ENCODE measurements at places on chromosomes 7 and 10.

DNA sequence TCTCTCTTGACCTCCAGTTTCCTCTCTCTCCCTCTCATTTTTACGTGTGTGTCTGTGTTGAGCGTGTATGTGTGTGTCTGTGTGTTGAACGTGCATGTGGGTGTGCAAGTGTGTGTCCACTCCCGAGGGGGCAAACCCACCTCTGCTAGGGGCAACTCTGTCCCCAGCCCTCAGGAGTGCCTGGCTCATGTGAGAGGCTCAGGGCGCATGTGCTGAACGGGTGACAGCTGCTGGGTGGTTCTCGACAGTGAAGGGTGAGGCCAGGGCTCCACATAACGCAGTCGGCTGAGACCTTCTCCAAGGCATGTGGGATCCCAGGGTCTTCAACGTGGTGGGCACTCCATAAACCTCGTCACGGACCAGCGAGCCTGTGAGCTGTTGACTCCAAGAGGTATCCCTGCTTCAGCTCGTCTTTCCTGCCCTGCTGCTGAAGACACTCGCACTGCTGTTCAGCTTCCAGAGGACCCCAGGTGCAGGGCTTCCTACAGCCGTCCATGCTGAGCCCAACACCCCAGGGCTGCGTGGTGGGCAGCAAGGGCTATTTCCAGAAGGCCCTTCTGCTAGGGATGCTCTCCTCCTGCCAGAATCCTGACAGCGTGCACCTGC is 361.6 kb upstream of the SHH start:
- no peak for DNase-seq

DNA sequence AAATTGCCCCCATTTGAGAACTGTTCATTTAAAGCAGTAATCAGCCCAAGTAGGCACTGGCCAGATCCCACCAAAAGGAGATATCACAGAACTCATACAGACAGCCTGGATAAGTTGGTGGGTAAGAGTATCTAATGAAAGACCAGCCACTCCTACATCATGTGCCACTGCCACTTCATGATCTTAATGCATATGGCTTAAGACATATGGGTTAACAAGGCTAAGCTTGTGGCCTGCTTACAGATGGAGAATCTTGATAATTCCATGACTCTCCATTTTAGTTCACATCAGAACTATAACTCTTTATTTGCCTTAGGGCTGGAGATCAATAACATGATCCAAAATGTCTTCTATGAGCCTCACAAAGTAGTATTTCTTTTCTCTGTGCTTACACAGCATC is 6.8 kb upstream of the IFIT1B start:
- DNase-seq, result no peak

DNA sequence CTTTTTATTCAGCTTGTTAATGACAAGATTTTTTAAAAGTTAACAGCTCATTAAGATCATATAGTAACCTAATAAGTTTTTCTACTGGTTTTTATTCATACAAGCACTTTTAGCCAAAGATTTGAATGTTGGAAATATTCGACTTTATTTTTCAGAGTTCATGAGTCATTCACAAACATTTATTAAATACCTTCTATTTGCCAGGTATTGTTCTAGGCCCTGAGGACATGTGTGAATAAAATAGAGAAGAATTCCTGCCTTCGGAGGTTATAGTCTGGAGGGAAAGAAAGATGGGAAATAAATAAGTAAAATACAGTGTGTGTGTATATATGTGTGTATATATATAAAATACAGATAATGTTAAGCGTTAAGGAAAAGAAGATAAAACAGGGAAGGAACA is 31.5 kb downstream of the BTAF1 start:
- DNase-seq, result no peak

GRCh38 chr10:78911533-78912340 is 157.0 kb upstream of the ZMIZ1 start:
- DNase-seq, result peak; percentile 6

DNA sequence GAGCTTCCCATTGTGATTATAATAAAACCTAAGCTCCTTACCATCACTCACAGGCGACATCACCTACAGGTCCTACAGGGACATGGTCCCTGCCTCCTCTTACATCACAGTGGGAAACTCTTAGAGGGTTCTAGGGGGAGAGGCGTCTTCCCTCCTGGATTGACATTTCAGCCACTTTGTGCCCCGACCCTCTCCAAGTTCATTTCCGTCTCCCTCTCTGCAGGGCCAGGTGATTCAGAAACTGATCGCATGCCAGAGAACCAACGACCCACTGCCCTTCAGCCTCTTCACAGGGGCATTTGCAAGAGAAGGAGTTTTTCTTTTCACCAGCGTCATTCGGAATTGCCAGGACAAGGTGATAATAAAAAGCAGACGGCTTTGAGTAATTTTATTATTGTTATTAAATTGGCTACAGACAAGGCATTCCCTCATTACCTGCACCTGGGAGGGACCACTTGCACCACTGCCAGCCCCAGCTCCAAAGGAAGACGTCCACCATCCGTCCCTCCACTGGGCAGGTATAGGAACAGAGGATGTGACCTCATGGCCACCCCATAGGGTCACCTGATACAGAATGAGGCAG is 85.8 kb upstream of the CUX1 start:
- DNase-seq, result no peak

DNA sequence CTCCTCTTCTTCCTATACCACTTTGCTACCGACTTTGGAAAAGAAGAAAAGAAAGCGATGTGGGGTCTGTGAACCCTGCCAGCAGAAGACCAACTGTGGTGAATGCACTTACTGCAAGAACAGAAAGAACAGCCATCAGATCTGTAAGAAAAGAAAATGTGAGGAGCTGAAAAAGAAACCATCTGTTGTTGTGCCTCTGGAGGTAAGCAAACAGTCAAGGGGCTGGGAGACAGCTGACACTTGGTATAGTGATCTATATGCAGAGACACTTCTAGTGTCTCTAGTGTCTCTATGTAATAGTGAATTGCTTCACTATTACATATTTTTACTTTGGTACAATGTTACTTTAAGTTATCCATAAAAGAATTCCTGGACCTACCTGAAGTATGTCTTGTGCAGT is 13.9 kb downstream of the TET1 start:
- no peak for DNase-seq

DNA sequence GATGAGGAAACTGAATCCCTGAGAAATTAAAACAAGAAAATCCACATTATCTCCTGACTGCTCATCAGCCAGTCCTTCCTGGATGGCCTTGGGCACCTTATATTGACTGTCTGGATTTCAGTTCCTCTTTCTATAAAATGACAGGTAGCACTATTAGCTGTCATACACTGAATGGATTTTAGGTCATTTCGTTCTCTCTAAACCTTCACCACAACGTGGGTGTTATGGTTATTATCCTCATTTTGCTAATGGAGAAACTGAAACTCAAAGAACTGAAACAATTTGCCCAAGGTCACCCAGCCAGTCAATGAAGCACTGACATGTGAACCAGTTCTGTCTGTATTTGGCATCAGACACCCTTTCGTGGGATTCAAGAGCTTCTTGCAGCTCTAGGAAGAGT is 193.8 kb downstream of the CYP26A1 start:
- no peak for DNase-seq

DNA sequence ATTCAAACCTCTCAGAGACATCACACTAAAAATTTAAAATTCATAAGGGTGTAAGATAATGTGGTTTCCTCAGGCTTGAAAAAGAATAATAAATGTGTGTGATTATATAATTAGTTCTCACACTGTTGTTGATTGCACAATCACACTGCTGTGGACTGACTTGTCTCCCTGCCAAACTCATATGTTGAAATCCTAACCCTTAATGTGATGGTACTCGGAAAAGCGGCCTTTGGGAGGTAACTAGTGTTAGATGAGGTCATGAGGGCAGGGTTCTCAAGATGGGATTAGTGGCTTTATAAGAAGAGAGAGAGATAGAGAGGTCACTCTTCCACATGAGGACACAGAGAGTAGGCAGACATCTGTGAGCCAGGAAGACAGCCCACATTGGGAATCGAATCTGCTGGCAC is 128.5 kb upstream of the COL1A2 start:
- DNase-seq, result no peak

DNA sequence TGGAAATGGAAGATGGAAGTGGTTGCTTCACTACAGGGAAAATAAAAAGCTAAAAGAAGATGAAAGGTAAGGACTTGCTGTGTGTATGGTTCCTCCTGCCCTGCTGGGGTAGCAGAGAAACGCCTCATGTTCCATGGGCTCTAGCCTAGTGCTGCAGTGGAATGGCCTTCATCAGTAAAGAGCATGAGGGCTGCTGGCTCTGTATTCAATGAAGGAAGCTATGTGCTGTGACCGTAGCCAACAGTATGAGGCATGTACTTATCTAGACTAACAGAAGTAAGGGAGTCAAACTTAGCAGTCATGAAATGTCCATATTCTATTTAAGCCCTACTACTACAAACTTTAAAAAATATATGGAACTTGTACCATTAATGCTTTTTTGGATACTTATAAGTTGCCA is 54.3 kb downstream of the GDI2 start:
- DNase-seq, result no peak

DNA sequence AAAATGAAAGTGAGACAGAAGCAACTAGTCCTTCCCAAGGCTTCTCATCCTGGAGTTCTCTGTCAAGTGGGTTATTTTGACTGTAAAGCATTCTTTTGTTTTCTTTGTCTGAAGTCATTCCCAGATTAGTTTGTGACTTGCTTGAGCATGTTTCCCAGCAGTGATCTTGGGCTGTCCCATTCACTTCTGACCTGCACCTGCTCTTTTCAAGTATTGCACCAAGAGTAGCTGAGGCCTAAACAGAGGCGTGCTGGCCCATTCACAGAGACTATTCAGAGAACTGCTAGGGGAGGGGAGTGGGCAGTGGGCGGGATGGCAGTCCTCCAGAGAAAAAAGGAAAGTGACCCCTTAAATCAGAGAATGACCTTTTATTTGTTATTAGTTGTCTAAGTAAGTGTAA is 61.3 kb downstream of the CACNA2D1 start:
- DNase-seq, result peak; percentile 65
